ENCODE measurements at places on chromosomes 11 and 22.

- DNase-seq: no peak
These were observed 7.7 kb upstream of the NEAT1 start for GRCh38 chr11:65414776-65415498.

- DNase-seq: no peak
These were observed 60.4 kb downstream of the SERGEF start for GRCh38 chr11:17952487-17952886.

DNA sequence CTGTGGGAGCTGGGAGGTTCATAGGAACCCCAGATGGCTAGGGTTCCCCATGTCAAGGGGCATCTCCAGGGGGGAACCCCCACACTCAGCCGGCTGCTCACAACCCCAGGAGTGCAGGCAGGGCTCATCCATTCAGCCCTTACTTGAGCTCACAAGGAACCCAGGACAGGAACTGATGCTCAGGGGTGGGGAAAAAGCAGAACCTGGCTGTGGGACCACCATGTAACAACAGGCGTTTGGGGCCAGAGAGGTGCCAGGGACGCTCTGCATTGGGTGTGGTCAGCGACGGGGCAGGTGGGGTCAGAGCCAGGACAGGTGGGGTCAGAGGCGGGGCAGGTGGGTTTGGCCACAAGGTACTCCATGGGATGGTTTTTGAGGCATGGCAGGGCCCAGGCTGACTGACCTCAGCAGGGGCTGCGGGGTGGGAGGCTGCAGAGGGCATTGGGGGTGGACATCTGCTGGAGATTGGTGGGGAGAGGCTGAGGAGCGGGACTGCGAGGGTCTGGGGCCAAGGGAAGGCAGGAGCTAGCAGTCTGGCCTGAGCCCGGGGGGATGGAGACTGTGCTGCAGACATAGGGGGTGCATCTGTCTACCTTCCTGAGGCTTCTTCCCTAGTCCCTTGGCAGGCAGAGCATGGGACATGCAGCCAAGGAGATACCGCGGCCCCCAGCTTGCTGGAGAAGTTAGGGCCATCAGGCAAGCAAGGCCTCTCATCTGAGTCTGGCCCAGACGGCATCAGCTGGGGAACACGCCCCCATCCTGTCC lies 34.0 kb upstream of the CARS1 start:
- no peak for DNase-seq

DNA sequence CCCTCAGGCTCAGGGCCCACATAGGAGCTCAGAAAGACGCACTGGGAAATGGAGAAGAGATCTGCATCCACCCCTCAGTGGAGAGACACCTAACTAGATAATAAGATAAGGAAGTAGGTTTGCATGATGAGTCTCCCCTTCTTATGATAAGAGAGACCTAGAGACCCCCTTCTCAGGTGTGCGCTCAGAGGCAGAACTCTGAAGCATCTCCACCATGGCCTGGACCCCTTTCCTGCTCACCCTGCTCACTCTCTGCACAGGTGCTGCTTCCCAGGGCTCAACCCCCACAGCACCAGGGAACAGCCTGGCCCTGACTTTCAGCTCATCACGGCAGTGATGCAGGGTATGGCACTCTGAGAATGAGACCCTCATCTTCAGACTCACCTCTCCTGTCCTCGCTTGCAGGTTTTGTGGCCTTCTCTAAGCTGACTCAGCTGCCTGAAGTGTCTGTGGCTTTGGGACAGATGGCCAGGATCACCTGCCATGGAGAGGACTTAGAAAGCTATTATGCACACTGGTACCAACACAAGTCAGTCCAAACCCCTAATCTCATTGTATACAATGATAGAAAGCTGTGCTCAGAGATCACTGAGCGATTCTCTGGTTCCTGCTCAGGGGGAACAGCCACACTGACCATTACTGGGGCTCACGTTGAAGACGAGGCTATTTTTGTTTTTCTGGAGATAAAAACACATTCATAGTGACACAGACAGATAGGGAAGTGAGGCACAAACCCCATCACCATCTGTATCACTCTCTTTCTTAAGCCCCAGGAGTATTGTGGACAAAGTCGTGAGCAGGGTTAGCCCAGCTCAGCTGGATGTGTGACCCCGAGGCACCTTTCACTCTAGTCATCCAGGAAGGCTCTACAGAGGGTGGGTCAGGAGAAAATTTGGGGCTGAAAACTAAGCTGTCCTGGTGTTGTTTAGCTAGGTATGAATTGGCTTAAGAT lies 29.7 kb upstream of the IGLL5 start:
- DNase-seq: no peak

- no peak for DNase-seq
These were observed 124.2 kb downstream of the APIP start for GRCh38 chr11:34791780-34792542.

DNA sequence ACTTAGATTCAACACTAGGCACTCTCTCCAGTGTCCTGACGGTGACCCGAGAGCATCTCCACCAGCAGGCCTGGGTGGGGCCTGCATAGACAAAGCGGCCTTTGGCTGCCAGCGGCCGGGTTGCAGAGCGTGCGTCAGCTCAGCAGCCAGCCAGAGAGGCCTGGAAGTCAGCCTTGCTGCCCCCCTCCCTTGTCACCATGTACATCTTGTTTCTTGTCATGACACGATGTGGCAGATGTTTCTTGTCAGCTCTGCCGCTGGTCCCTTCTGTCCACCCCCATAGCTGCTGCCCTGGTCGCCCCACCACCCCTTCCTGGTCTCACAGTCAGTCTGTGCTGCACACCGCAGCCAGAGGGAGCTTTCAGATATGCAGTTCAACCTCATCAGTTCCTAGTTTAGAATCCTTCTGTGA lies 33.1 kb upstream of the CBX7 start:
- DNase-seq: no peak

- DNase-seq: no peak
These were observed 61.7 kb downstream of the CHRDL2 start for GRCh38 chr11:74669211-74670160.

GRCh38 chr11:64100782-64101353 lies 65.0 kb downstream of the MACROD1 start:
- DNase-seq: no peak

DNA sequence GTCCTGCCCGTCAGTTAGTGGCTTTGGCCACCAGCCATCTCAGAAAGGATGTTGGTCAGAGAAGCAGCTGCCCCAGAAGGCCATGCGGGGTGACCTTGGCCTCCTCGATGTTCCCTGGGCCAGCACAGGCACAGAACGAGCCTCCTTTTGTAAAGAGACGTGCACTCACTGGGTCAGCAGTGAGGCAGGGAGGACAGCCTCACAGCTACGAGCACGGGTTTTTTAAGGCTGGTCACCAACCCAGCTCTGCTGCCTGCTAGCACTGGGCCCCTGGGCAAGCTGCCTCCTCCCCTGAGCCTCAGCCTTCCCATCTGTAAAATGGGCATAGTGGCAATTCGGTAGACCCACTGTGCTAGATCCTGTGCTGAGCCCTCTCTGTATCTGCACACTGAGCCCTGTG lies 10.8 kb downstream of the IGLL1 start:
- DNase-seq: no peak

DNA sequence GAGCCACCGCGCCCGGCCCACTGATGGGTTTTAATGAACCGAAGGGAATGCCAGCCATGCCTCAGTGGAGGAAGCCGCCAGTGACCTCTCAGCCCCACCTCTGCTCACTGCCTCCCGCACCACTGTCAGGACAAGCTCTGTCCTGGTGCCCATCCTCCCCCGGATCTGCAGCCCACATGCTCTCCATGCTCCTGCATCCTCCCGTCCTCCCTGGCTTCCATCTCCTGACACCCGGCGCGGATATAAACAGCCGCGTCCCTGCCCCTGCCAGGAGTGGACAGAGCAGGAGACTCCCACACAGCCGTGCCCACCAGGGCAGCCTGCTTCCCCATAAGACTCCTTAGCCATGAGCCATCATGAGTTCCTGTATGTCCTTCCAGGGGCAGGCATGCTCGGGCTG lies 26.9 kb downstream of the MACROD1 start:
- DNase-seq: no peak

DNA sequence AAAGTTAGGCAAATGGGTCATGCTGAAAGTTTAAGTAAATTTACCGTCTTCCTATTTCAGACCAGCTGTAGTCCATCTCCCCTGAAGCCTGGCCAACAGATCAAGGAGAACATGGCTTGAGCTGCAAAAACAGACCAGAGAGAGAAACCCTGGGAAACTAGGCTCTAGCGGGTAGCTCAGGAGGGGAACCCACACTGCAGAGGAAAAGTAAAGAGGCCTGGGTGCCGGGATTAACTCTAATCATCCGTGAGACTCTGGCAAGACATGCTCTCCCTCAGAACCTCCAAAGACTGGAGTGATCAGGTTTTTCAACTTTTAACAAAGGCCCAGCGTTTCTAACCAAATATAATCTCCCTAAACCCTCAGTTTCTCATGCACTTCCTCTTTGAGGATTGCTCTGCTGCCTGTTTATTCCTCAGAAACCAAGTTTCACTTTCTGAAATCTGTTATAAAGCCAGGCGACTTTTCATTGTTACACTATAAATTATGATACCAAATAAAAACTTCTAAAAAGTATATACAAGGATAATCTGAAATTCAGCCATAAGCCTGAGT lies 67.5 kb downstream of the GAB2 start:
- DNase-seq: peak; percentile 34

- no peak for DNase-seq
These were observed 123.4 kb downstream of the CYP2R1 start for GRCh38 chr11:14768526-14769188.

GRCh38 chr11:115199481-115200069 lies 304.6 kb downstream of the CADM1 start:
- DNase-seq: peak; percentile 83

- no peak for DNase-seq
These were observed 42.6 kb upstream of the VPREB1 start for GRCh38 chr22:22201930-22202343.
